ENCODE measurements at places on chromosomes 1 and 21.

- no peak for DNase-seq
Observed at GRCh38 chr1:212504171-212504803, 71.6 kb downstream of the NENF start.

- DNase-seq = no peak
Observed at GRCh38 chr1:187513190-187513589, 684.4 kb downstream of the PLA2G4A start.

DNA sequence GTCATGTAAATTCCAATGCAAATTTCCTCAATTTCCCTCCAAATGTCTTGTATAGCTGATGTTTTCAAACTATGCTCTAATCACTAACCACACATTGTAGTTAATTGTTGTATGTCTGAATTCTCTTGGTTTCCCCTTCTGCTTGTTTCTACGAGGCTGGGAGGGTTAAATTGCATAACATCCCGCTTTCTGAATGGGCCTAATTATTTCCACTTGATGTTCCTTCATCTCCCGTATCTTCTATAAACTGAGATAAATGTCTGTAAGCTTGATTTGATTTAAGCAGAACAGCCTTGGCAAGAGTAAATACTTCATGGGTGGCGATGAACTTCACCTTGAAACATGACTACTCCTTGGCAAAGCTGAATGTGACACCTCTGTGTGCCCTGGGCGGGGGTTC, 72.2 kb downstream of the SERINC2 start:
- no peak for DNase-seq

DNA sequence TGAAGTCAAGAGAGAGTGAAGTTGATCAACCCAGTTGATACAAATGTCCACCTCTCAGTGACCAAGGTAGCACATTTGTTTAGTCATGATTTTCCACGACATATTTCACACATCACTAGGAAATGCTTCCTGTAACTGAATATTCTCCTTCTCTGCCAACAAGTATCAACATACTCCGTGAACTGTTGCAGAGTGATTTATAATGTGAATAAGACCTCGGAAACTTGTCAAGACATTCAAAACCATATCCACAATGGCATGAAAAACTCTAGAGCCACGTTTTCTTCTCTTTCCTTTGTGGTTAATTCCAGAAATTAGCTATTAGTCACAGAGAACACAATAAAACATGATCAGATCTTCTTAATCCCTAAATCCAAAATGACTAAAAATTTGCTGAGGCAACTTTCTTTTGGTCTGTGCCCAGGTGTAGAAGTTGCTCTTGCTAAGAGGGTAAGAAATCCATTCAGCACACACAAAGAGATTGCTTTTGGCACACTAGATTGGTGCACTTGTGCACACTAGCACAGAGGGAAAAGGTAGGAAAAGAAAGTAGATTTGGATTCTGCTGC, 244.3 kb upstream of the NRIP1 start:
- DNase-seq = no peak

DNA sequence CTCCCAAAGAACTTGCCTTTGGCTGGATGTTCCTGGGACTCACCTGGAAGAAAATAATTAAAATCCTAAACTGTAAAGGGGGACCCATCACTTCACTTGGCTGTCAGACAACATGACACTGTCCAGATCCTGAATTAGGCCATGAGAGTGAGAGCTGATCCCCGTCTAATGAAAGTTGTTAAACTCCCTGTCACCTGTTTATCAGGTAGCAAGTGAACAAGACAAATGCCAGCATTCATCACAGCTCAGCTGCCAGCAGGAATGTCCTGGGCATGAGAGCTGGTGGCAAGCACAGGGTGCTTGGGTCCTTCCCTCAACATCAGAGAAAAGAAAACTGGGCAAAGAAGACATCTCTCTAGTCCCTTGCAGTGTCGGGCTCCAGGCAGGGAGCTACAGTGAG, 23.8 kb downstream of the PMVK start:
- DNase-seq = no peak

GRCh38 chr1:202281316-202282024, 60.3 kb downstream of the UBE2T start:
- peak; percentile 47 for DNase-seq

GRCh38 chr1:230191079-230191804, 124.2 kb downstream of the GALNT2 start:
- no peak for DNase-seq

DNA sequence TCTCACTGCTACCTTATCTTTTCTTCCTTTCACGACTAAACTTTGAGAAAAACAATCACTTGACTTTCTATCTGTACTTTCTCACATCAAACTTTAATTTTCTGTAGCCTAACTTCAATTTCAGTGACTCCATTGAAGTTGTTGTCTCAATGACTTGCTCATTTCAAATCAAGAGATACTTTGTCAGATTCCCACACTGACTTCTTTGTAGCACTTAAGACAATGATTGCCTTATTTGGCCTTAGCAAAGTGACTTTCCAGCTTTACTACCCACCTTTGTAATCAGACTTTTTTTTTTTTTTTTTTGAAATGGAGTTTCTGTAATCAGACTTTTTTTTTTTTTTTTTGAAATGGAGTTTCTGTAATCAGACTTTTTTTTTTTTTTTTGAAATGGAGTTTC, 37.0 kb downstream of the AGO4 start:
- no peak for DNase-seq

GRCh38 chr1:87201768-87202167, 126.9 kb upstream of the LMO4 start:
- DNase-seq = no peak

DNA sequence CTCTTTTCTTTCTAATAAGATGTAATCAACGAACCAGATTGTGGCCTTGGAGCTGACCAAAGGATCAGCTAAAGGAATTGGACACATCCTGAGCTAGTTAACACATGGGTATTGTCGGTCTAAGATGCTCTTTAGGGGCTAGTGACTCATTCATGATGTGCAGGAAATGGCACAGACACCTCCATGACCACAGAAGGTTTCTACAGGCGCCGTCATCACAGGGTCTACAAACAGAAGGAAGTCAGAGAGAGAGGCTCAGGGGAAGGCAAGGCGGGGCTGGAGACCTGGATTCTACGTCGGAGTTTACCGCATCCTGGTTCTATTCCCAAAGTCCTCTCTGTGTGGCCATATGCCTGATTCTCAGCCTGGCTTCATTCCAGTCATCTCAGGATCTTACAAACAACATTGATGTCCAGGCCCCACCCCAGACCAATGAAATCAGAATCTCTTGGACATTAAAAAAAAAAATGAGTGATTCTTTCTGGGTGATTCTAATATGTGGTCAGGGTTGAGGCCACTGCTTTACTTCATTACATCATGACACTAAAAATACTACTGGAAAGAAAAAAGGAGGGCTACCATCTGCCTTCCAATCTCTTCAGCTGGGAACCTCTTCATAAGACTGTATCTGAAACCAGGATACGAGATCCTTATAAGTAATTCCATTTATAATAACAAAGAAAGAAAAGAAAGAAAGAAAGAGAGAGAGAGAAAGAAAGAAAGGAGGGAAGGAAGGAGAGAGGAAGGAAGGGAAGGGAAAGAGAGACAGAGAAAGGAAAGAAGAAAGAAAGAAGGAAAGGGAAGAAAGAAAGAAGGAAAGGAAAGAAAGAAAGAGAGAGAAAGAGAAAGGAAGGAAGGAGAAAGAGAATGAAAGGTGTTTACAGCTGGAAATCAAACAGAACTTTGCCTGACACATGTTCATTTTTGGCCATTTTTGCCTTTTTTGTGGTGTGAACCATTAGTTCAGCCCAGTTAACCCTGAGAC, 11.6 kb upstream of the KCNJ15 start:
- DNase-seq = no peak

GRCh38 chr1:10211805-10212410, 1.5 kb downstream of the KIF1B start:
- peak; percentile 40 for DNase-seq

Data from renal pelvis (tissue), 12 donors.